RWPE2 (cell line): ENCODE measurements at places on chromosomes 5 and 9.
A peak's percentile ranks its signal among the peaks of the same experiment; 100 is the strongest.

GRCh38 chr5:54024466-54024865, 285.9 kb downstream of the ARL15 start:
- no peak for DNase-seq

- no peak for DNase-seq
Measured at GRCh38 chr5:158979749-158980521, 119.8 kb downstream of the EBF1 start.

DNA sequence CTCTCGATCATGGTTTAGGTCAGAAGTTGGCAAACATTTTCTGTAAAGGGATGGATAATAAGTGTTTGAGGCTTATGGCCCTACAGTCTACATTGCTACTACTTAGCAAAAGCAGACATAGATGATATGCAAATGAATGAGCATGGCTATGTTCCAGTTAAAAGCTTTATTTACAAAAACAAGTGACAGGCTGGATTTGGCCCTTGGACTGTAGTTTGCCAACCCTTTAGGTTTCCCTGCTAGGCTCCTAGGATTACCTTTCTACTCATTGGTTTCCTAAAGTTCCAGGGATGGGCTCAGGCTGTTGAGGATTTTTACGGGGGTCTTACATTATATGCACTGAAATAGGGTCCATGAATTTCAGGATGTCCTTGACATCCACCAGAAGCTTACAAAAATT, 57.5 kb downstream of the GPR21 start:
- DNase-seq = no peak

DNA sequence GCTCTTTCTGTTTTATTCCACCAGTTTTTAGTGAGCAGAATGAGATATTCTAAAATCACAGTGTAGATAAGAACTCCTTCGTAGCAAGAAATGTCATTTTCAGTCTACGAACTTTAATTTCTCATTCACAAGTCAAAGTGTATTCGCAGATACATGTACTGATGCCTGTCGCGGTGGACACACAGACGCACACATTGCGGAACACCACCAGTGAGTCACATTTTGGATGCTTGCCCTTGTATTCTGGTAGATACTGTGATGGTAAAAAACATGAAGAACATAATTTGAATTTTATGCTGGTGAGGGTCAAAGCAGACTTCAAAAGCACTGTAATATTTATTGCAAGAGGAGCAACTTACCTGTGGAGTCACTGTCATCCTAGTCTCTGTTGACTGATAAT, 4.7 kb upstream of the C9orf57 start:
- no peak for DNase-seq

GRCh38 chr5:74092766-74093165, 466.8 kb downstream of the ARHGEF28 start:
- DNase-seq = no peak

- DNase-seq = peak; percentile 63
Measured at GRCh38 chr9:127714951-127715469, 453 bp downstream of the PTRH1 start.

DNA sequence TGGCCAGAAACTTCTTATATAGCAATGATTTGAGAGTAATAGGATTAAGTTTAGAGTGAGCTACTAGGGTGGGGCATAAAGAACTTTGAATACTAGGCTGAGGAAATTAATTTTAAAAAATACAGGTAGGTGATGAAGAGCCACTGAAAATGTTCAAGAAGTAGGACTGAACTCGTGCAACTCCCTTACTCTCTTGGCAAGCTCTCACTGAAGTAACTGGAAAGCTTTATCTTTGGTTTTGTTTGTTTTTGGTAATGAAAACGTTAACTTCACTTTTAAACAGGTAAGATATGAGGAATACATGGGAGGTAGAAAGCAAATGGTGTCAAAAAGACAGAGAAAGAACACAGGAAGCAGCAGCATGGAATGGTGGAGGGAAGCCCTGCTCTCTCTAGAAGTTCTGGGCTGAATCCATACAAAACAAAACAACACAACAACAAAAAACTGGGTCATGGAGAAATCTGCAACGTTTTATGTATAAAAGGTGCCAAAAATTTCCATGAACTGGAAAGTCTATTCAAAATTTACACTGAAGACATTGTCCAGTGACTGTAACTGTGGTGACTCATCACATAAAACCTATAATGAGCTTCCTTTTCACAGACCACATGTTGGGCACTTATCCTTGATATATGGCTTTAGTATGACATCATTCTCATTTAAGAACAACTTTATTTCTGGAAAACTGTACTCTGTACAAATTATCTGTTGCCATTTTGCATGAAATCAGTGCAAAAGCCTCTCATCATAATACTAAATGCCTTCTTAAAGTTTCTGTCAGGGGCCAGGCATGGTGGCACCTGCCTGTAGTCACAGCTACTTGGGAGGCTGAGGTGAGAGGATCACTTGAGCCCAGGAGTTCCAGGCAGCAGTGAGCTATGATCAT, 91.2 kb upstream of the CHD1 start:
- DNase-seq = no peak

DNA sequence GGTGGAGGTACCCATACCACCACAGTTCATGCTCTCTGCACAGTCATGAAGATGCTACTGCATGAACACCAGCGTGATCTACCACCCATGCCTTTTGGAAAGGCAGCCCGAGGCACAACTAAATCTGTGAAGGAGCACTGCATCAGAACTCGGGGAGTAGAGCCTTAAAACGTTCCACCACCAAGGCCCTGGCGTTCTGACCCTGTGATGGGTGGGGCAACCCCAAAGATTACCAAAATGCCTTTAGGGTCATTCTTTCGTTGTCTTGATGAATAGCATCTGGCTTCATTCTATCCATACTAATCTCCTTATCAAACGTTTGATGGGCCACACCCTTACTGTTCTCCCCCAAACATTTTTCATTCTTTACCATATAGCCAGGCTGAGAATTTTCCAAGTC, 97.9 kb downstream of the ADAMTS6 start:
- DNase-seq = no peak

- no peak for DNase-seq
Measured at GRCh38 chr9:20112205-20112783, 323.5 kb upstream of the SLC24A2 start.

GRCh38 chr5:138339464-138339863, 1.4 kb downstream of the FAM53C start:
- DNase-seq = no peak

DNA sequence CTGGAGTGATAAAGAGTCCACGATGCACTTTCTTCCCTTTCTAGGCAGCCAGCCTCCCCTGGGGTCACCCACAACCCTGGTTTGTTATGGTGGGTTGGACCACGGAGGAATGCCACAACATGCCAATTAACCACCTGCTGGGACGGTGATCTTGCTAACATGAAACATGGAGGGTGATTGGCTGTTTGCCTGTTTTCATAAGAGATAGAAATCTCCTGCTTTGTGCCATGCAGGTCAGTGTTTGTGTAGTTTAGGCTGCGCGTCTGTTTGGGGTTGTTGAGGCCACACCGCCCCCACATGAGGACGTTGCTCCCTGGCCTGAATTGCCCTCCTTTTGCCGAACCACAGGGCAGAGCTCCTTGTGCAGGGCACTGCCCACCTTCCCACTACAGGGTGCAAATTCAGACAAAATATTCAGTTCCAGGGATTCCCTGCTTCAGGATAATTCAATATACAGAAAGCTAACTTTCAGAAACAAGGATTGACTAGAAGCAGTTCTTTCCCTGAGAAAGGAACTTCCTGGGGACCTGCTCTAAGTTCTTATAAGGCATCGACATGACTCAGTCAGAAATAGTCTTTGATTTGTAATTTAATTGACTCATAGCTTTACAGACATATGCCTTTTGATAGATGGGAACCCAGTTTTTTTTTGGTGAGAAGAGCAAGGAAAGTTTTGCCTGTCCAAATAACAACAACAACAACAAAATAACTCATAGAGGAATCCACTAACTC, 427.6 kb downstream of the GADD45G start:
- DNase-seq = no peak

DNA sequence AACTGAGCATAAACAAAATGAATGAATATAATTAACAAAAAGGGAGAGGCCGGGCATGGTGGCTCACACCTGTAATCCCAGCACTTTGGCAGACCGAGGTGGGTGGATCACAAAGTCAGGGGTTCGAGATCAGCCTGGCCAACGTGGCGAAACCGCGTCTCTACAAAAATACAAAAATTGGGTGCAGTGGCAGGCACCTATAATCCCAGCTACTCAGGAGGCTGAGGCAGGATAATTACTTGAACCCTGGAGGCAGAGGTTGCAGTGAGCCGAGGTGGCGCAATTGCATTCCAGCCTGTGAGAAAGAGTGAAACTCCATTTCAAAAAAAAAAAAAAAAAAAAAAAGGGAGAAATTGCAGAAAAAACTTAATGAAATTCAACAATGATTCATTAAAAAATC, 839.3 kb upstream of the CTNND2 start:
- DNase-seq = no peak

- DNase-seq = no peak
Measured at GRCh38 chr5:93384995-93385394, 196.0 kb downstream of the NR2F1-AS1 start.

DNA sequence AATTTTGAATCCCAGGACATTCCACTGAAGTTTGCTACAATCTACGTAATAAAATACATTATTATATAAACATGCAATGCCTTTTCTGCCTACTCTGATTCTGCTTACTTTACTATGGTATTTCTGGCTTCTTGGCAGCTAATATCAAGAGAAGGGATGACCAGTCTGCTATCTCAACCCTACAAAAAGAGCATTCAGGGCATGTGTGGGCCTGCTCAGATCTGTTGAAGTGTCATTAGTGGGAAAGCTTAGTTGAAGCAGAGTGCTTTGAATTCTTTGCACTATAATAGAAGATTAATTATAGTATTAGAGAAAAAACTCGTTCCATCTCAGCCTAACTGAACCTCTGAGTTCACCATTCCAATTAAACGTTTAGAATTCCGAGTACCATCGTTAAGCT, 339.5 kb upstream of the ISL1 start:
- no peak for DNase-seq

DNA sequence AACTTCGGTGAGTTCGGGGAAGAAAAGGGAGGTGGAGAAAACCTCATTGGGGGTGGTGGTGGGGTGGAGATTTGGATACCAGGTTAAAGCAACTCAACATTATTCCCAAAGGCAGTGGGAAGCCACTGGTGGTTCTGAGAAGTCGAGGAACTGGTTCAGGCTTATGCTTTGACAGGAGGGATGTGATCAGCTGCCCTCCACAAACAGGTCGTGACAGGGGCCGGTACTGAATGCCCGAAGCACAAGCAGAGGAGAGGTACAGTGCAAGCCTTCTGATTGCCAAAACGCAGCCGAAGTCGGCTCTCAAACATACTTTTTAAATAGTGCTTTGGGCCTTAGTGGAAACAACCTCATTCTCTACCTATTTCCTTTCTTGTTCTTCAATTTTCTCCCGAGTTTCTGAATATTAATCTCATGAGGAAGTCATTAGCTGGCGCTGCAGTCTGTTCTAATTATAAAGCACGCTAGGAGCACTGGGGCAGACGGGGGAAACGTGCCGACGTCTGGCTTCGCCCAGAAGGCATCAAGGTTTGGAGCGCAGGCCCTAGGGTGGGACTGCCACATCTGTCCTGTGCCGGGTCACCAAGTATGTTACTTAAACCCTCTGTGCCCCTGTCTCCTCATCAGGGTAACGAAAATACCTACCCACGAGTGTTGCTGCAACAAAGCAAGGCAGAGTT, 27.3 kb downstream of the SHB start:
- DNase-seq = no peak

- no peak for DNase-seq
Measured at GRCh38 chr5:45774528-45774927, 78.3 kb upstream of the HCN1 start.

- no peak for DNase-seq
Measured at GRCh38 chr9:135302329-135303279, 177.0 kb upstream of the PPP1R26 start.

- no peak for DNase-seq
Measured at GRCh38 chr5:95953021-95953702, 8.5 kb downstream of the ELL2 start.

DNA sequence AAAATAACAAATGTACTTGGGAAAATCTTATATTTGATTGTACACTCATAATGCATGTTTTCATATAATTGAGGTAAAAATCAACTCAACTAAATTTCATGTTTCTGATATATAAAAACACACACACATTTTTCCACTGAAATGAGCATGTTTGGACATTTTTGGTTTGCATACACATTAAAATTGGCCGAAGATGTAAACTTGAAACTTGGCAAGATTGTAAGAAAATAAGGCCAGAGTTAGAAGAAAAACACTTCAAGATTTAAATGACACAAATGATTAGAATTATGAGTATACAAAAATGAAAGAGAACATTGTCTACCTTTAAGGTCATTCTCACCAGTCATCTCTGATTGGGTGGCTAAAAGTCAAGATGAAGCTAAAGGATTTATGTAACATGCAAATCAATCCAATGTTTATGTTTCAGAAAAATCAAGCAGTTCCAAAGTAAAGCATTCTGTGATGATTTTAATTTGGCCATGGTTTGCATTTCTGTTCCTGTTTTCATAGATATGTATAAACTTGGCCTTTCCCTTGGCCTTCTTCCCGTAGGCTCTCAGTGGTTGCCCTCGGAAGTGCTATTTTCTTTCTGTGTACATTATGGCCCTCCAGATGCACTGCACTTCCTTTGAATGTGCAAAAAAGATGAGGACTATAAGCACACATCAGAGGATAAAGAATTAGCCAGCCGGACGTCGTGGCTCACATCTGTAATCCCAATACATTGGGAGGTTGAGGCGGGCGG, 1105.4 kb upstream of the DMAC1 start:
- no peak for DNase-seq

GRCh38 chr9:6133346-6134063, 82.1 kb upstream of the IL33 start:
- DNase-seq = no peak

- DNase-seq = no peak
Measured at GRCh38 chr5:128630121-128630520, 92.1 kb upstream of the FBN2 start.

- DNase-seq = no peak
Measured at GRCh38 chr9:13023498-13023897, 248.7 kb downstream of the LURAP1L start.

DNA sequence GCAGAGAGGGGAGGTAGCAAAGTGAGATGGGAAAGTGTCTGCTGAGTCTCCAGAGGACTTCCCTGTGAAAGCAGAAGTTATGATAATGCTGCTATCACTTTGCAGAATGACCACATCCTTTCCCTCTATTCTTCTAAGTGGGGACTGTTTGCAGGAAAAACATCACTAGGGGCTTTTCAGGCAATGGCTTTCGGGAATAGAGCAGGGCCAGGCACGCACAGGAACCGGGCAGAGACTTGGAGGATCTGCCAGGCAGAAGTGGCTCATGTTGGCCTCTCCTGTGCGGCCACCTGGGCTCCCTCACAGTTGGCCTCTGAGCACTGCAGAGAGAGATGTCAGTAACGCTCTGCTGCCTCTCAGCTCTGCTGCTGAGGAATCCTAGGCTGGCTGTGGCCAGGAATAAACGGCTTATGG, 214.7 kb downstream of the MAST4 start:
- DNase-seq = no peak

DNA sequence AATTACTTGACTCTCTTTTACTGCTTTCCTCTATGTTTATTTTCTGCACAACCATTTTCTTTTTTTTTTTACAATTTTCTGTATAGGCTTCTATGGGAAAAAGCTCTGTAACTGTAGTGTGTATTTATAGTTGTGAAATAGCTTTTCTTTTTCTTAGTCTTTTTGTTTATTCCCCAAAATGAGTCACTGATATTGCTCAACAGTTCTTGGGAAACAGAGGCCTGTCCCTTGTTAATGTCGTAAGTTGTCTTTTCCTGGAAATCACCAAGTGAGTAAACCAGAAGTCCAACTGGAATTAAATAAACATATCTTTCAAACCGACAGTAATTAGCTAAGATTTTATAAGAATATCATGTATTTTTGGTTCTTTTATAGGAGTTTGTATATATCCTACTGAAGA, 325.1 kb upstream of the PRR16 start:
- DNase-seq = no peak
